ENCODE measurements at places on chromosomes 7 and 10. TPM values are rescaled to one million over a fixed set of nuclear protein-coding genes. Genes with fewer than 3 reads are reported as not detected.

DNA sequence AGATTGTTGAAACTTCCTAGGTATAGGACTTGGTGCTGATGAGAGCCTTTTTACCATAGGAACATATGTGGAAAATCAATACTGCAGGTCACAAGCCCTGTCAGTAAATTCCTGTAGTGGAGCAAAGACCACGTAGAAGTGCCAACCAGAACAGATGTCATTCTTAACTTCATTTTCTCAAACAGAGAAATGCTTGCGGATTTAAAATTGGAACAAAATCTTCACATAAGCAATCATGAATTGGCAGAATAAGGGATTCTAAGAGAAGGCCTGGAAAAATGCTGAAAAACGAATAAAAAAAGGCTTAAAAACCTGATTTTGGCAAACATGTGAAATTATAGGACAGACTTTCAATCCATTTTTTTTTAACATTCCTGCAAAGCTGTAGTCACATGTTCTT, 80.8 kb upstream of the SMIM30 start:
- no peak for DNase-seq

DNA sequence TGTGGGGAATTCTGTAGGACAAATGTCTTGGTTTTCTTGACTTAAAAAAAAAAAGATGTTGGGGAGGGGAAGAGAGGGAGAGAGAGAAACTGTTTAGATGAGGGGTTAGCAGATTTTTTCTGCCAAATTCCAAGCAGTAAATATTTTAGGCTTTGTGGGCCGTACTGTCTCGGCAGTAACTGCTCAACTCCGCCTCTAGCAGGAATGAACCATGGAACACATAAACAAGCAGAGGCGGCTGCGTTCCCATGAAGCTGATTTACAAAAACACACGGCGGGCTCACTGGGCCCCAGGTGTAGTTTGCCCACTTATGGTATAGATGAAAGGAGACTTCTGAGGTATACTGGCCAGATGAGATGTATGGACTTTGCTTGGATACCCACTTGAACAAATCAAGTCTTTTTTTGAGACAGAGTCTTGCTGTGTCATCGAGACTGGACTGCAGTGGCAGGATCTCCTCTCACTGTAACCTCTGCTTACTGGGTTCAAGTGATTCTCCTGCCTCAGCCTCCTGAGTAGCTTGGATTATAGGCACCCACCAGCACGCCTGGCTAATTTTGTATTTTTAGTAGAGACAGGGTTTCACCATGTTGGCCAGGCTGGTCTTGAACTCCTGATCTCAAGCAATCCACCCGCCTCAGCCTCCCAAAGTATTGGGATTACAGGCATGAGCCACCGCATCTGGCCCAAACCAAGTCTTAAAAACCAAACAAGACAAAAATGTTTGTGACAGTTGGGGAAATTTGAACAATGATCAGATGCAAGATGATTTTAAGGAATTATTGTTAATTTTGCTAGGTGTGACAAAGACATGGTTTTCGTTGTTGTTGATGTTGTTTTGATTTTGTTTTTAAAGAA, 9.7 kb upstream of the ADAMTS14 start:
- DNase-seq = no peak

PDE6C gene
- total RNA-seq = not detected

DNA sequence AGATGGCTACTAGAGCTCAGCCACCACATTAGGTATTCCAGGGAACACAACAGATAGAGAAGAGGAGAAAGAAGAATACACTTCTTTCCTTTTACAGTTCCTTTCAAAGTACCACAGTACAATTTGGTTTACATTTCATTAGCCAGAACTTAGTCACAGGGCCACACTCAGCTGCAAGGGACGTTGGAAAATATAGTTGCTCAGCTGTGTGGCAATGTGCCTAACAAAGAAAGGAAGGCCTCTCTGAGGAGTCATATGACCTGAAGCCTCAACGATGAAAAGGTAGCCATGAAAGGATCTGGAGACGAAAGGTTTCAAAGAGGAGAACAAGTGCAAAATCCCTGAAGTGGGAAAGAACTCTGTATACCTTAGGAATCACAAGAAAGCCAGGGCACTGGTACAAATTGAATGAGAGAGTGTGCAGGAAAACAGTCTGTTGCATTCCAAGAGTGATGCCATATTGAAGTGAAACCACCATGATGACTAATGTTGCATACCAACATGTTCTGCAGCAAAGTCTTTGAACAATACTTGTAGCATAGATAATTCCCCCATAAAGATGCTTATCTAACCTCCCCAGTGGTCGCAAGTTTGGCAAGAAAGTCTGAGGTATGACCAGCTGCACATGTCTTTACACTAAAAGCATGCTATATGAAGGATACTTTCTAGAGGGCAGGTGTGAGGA, 278.9 kb downstream of the HPSE2 start:
- DNase-seq = no peak

DNA sequence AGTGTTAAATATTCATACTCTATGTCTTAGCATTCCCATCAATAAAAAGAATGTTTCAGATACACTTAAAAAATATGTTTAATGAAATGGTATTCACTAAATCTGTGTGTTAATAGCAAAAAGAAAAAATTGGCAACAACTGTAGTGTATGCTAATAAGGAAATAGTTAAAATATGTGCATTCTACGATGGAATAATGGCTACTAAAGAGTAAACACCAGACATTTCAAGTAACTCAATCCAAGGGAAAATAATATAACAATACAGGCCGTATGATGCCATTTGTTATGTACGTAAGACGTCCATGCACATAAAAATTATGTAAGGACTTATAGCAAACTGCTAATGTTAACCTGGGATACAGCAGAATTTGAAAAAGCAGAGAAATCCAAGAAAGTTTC, 46.6 kb downstream of the MAD1L1 start:
- DNase-seq = no peak

DNA sequence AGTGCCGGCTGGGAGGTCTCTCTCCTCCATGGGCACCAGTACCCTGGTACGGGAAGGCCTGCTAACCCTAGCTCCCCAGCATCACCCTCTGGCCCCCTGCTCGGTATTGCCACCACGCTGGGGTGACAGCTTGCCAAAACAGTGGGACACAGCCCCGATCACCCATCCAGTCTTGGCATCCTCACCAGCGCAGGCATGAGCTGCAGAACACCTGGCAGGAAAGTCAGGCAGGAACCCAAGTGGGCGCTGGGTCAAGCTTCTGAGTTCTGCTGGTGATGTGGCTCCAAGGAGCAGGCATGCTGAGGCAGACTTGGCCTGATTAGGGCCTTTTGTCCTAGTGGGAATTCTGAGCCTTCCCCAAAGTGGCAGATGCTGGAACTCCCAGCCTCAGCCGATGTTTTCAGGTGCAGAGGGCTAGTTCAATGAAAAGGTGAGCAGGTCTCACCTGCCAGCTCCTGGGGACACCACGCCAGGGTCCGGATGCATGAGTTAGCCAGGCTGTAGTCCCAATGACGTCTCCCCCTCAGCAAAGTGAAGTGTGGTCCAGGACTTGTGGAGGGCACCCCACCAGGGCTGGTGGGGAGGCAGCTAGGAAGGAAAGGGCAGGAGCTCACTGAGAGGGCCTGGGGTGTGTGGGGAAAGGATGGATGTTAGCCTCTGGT, 8.5 kb upstream of the ZNF22 start:
- no peak for DNase-seq

GRCh38 chr10:78356291-78356900, 322.7 kb downstream of the RPS24 start:
- DNase-seq = no peak

Measured in WTC11 (cell line).